Activated naive CD4-positive, alpha-beta T cell treated with anti-CD3 and anti-CD28 coated beads, Interleukin-2, amount 10 ng/mL, durations not matched to agents 7 days and 5 days (primary cell): ENCODE measurements at places on chromosomes 7 and 10.

- DNase-seq = peak; percentile 81
Measured at GRCh38 chr10:28367929-28368484, 65.1 kb upstream of the MPP7 start.

DNA sequence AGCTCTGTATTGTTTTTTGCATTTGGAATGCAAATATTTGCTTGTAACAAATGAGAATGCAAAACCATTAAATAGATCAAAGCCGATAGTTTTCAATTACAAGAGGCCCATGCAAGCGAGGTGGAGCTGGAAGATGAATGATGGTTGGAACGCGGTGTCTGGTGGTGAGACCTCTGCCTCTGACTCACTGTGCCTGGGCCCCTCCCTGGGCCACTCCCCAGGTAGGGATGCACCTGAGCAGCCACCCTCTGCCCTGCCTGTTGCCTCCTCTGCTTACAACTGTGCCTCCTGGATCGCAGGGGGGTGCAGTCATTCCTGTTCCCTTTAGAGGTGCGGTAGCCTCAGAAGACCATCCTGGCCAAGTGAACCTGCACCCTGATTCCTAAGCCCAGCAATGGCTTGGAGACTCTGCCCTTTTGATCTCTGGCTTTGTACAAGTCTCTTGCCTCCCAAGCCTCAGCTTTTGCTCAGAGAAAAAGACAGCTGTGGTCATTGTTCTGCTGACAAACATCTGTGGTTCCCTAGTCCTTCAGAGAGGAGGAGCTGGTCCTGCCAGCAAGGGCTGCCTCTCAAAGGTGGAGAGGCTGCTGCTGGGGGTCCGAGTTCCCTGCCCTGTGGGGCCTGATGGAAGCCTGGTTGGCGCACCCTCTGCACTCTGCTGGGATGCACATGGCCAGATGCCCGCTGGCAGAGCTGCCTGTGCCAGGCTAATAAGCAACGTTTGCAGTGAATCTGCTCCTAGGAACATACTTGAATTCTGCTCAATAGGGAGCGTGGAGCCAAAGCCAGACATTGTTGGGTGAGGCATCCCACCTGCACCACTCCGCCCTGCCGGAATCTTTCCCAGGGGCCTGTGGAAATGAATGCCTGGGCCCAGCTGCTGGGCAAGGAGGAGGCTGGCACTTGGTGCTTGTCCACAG, 126.3 kb upstream of the TCERG1L start:
- no peak for DNase-seq

DNA sequence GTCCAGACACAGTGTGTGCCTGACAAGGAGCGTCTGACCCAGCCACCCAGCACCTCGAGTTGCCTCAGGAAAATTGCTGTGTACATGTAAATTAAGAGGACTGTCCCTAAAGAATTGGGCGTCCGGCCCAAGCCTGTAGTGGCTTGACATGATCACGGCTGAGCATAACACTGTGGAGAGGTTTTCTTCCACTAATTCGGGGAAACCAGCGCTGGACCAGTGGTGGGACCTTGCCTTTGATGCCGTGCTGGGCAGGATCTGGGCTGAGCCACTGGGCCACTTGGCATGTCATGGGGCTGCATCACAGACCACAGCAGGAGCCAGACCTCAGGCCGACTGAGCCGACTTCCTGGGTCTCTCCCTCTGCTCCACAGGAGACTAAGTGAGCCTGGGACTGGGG, 282.5 kb downstream of the GLRX3 start:
- no peak for DNase-seq

DNA sequence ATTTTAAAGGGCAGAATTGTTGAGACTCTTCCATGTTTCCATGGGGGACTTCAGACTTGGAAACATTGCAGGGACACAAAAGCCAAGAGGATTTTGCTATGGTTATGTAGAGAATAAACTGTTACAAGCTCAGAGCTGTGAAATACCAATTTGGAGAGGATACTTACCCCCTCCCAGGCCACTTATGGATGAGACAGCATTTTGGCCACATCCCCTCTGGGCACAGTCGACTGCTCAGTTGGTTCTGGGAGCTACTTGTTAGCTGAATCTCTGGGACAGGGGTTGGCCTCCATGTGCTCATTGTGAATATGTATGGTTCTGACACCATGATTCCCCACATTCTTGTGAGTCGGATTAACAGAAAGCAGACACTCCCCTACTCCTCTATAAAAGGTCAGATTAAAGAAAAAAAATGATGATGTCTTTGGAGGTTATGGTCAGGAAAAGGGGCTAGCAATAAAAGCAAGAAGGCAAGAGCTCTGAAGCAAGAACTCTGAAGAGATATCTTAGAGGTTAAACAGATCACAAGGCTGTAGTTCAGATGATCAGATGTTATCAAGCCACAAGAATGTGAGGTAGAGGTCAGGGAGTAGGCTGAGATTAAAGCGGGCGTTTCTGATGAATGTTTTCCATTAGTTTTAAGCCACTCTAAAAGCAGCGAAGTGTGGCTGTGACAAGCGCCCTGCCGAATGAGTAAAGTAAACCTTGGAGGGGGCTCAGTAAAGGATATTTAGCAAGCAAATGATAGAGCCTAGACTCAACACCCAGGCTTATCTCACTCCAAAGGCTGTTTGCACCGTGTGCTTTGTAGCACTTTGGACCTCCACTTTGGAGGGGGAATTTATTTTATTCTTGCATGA, 17.2 kb downstream of the STAMBPL1 start:
- DNase-seq = no peak

GRCh38 chr7:28813243-28813962, 144.7 kb downstream of the TRIL start:
- DNase-seq = no peak
